Kidney (tissue), 22 donors: ENCODE measurements at places on chromosomes 4 and X. TPM values are rescaled to one million over a fixed set of nuclear protein-coding genes. Genes with fewer than 3 reads are reported as not detected.

GRCh38 chr4:121071640-121072223 is 603 bp downstream of the NDNF start:
- no peak overlapping the region for H3K27ac ChIP-seq
- H3K4me3 ChIP-seq = peak overlapping the region; percentile 40
- peak; percentile 61 for DNase-seq
- H3K27me3 ChIP-seq = no peaks in the 10 kb centered on the region
- no peaks in the 10 kb centered on the region for H3K36me3 ChIP-seq

- H3K4me1 ChIP-seq = no peaks in the 10 kb centered on the region
- no peak for DNase-seq
- H3K27me3 ChIP-seq = peaks cover 6% of the 10 kb centered on the region
- H3K27ac ChIP-seq = no peak overlapping the region
Observed at GRCh38 chrX:15956681-15957080, 102.1 kb upstream of the AP1S2 start.

- H3K36me3 ChIP-seq = no peaks in the 10 kb centered on the region
- no peak for DNase-seq
- no peaks in the 10 kb centered on the region for H3K27me3 ChIP-seq
- H3K4me3 ChIP-seq = no peak overlapping the region
Observed at GRCh38 chrX:959595-959994, 252.9 kb downstream of the CRLF2 start.

DNA sequence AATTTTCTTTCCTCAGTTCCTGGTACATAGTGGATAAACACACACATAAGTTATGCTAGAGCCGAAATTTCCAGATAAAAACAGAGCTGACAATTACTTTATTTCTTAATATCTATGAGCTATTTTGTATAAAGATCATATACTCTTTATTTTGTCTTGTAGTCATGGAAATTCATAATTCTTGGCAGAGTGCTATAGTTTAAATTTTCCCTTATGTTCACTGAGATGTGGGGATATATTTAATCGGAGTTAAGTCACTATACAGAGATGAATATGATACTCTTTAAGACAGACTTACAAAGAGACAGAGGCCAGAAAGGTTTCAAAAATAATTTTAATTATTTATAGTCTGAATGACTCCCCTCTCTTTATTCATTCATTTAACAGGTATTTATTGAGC is 89.7 kb downstream of the PPEF1 start:
- no peak overlapping the region for H3K27ac ChIP-seq
- H3K36me3 ChIP-seq = no peaks in the 10 kb centered on the region
- no peaks in the 10 kb centered on the region for H3K27me3 ChIP-seq
- no peak overlapping the region for H3K4me3 ChIP-seq
- DNase-seq = no peak

- no peaks in the 10 kb centered on the region for H3K27me3 ChIP-seq
- no peaks in the 10 kb centered on the region for H3K4me1 ChIP-seq
- H3K27ac ChIP-seq = no peak overlapping the region
- H3K4me3 ChIP-seq = no peak overlapping the region
Observed at GRCh38 chr4:95541889-95542607, 6.7 kb downstream of the UNC5C start.

- no peak overlapping the region for H3K27ac ChIP-seq
- H3K4me1 ChIP-seq = no peaks in the 10 kb centered on the region
- no peak overlapping the region for H3K4me3 ChIP-seq
- no peaks in the 10 kb centered on the region for H3K27me3 ChIP-seq
- no peaks in the 10 kb centered on the region for H3K36me3 ChIP-seq
Observed at GRCh38 chr4:52296341-52296740, 245.2 kb downstream of the SPATA18 start.

The TRIM2 gene
- 122 TPM for total RNA-seq

The GUCY1B1 gene
- total RNA-seq = 24.7 TPM

The MAGEA2B gene
- total RNA-seq = not detected
